ENCODE measurements at places on chromosomes 2 and 18.

DNA sequence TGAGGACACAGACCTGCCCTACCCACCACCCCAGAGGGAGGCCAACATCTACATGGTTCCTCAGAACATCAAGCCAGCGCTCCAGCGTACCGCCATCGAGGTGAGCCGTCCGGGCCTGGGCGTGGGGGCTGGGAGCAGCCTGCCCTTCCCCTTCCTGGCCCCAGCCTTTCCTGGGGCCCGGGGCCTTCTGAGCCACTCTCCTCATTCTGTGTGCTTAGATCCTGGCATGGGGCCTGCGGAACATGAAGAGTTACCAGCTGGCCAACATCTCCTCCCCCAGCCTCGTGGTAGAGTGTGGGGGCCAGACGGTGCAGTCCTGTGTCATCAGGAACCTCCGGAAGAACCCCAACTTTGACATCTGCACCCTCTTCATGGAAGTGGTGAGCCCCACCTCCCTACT, 157.9 kb downstream of the DYSF start:
- DNase-seq = no peak

GRCh38 chr2:54791831-54792230, 68.4 kb downstream of the EML6 start:
- DNase-seq = no peak

DNA sequence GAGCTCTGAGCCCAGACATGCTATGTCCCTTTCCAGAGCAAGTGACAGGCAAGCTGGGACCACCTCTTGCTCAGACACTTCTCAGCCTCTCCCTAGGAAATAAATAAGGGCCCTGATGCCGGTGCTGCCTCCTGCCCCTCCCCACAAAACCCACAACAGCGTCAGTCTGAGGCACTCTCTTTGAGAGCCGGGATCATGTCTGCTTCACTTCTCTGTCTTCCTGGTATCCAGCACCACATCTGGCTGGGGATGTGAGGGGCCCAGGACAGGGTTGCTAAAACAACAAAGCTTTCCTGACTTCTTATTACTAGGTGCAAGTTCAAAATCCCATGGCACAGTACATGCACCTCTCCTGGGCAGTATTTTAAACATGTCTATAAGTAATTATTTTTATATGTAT, 103.9 kb upstream of the GLI2 start:
- DNase-seq = no peak

GRCh38 chr2:105409717-105410116, 10.9 kb upstream of the FHL2 start:
- DNase-seq = no peak

- no peak for DNase-seq
Observed at GRCh38 chr18:34345738-34346137, 121.0 kb upstream of the NOL4 start.

- DNase-seq = no peak
Observed at GRCh38 chr2:79512442-79513401, at the start of gene CTNNA2. Gene CTNNA2 (plus strand): TSS chr2:79513051.

GRCh38 chr2:13651684-13652131, 935.0 kb downstream of the TRIB2 start:
- no peak for DNase-seq

- no peak for DNase-seq
Observed at GRCh38 chr2:47631792-47632398, 151.1 kb upstream of the MSH6 start.

- DNase-seq = no peak
Observed at GRCh38 chr2:40758401-40759155, 306.7 kb upstream of the SLC8A1 start.

DNA sequence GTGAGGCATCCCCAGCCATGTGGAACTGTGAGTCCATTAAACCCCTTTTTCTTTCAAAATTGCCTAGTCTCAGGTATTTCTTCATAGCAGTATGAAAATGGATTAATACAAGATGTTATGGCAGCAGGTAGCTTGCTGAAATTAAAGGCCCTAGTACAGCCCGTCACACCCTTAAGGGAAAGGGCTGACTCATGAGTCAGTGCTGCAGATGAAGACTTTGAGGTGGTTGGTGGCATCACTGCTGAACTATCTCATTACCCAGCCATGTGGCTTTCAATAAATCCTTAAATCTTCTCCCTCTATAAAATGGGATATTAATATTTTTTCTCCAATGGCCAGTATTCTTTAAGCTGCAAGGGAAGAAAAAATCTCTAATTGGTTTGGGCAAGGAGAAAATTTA, 226.1 kb upstream of the CCDC68 start:
- DNase-seq = no peak

DNA sequence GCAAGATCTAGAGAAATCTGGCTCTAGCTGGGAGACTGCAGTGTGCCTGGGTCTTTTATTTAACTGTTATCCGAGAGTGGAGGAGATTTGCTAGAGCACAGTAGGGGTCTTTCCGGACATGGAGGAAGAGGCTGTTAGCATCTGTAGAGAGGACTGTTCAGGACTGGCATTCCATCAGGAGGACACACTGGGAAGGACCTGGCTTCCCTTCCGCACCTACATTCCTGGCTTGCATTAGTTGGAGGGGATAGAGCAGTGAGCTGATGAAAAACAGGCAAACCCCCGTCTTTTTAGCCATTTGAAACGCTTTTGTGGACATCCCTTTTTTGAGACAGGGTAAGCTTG, 874 bp upstream of the PIEZO2 start:
- DNase-seq = no peak

- DNase-seq = no peak
Observed at GRCh38 chr18:50629148-50629631, 69.3 kb downstream of the MAPK4 start.

GRCh38 chr2:118738524-118739308, 108.7 kb downstream of the EN1 start:
- DNase-seq = no peak

GRCh38 chr2:133591164-133591563, 22.9 kb upstream of the NCKAP5 start:
- no peak for DNase-seq

DNA sequence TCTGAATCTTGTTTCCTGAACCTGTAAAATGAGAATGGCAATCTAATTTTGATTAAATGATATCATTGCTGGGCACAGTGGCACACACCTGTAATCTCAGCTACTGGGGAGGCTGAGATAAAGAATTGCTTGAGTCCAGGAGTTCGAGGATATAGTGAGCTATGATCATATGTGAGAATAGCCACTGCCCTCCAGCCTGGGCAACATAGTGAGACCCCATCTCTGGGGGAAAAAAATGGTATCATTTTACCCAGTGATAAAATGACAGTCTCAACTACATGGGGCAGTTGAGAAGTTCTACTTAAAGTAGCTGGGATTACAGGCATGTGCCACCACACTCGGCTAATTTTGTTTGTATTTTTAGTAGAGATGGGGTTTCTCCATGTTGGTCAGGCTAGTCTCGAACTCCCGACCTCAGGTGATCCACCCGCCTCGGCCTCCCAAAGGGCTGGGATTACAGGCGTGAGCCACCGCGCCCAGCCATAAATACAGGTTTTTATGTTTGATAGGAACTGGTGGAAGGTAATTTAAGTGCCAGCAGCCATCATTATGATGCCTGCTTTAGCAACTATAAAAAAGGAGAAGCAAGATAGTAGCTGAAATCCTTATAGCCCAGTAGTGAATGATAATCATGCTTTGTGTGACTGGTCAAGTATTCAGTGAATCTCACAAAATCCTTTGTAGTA, 17.0 kb downstream of the BZW1 start:
- DNase-seq = no peak

DNA sequence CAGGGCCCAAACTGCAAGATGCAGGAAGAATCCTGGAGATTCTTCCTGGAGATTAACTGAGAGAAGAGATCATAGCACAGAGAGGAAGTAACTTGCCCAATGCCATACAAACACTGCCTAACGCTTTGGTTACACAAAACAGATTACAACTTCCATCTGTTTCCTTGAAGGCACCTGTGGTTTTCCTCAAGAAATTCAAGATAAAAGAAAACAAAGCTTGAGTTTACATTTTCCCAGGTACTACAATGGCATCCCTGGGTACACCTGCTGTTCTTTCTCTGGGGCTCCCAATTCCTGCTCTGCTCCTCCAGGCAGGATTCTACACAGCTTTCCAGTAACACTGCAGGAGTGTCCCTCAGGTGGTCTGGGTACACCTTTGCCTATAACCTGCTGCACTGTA, 781.9 kb upstream of the ID2 start:
- peak; percentile 59 for DNase-seq

- DNase-seq = no peak
Observed at GRCh38 chr18:10271481-10271880, 183.0 kb upstream of the APCDD1 start.

DNA sequence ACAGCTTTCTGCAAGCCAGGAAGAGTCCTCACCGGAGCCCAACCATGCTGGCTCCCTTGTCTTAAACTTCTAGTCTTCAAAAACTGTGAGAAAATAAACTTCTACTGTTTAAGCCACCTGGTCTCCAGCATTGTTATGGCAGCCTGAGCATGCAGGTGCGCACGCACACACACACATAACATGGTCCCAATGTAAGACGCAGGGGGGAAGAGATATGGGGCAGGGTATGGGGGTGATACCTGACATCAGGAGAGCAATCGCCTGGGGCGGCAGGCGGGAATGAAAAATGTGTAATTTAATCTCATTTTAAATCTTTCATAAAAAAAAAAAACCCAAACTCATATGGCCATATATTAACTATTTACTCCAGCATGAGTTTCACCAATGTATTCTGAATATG, 18.0 kb downstream of the HJURP start:
- DNase-seq = no peak

DNA sequence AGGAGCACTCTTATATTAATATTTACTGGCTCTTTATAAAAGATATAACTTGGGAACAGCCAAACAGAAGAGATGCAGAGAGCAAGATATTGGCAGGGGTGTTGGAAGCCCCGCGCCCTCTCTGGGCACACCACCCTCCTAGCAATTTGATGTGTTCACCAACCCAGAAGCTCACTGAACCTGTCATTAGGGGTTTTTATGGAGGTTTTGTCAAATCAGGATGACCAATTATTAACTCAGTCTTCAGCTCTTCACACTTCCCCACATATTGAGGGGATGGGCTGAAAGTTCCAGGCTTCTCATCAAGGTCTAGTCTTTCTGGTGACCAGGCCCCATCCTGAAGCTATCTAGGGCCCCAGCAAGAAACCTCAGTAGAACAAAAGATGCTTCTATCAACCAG, 10.9 kb upstream of the INO80D start:
- DNase-seq = no peak

Data from AML-193 (cell line).